NCI-H187 (cell line): ENCODE measurements at places on chromosomes 11 and 22.

DNA sequence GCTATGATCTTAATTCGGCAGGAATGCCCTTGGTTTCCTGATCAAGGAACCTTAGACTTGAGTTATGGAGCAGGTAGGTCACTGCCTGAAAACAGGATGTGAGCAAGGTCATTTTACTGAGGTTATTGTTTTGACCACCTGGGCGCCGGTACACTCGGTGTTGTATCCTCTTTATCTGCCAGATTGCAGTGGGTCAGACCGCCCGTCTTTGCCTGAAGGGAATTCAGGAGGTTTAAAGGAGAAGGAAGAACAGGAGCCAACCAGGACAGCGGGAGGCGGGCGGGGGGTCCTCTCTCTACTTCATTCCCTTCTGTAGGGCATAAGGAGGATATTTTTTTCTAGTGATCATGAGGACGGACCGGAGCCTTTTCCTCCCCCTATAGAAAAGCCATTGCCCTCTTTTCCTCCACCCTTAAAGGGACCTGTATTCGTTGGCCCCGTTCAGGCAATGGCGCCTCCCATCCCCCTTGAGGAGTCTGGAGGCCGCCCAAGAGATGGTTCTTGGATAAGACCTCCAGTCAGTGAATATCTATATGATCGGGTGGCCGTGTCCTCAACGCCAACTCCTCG is 649 bp downstream of the MS4A15 start:
- no peak for DNase-seq

DNA sequence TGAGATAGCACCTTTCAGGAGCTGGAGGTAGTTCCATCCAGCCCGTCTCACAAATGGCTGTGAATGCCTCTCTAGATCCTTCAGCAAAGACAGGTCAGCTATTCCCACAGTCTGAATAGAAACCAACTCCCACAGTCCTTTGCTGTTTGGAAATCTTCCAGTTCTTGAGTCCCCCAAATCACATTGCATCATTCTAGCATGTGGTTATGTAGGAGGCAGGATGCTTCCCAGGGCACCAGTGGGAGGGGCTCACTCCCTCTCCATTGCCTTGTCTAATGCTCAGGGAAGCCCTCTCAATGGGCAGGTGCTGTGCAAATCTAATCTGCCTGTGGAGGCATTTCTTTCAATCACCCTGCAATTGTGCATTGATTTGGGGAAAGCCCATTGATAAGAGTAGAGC is 14.6 kb downstream of the NAV2 start:
- DNase-seq, result no peak

- no peak for DNase-seq
These were observed 134.6 kb upstream of the RCN1 start for GRCh38 chr11:31956310-31956709.

GRCh38 chr11:99535406-99535805 is 514.7 kb downstream of the CNTN5 start:
- no peak for DNase-seq

DNA sequence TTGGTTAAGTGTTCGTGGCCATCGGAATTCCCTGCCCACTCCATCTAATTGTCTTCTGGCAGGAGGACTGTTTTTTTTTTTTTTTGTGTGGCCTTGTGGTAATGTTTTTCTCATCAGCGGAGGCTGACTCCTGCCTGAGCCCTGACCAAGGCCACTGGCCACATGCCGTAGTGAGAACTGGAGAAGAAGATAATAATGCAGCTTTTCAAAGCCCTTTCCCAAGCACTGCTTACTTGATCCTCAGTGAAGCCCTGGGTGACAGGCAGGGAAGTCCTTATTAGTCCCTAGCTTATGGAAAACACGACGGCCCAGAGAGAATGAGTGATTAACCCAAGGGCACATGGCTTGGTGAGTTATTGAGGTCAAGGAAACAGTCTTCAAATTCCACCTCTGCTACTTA is 71.2 kb downstream of the ADM start:
- DNase-seq, result no peak

DNA sequence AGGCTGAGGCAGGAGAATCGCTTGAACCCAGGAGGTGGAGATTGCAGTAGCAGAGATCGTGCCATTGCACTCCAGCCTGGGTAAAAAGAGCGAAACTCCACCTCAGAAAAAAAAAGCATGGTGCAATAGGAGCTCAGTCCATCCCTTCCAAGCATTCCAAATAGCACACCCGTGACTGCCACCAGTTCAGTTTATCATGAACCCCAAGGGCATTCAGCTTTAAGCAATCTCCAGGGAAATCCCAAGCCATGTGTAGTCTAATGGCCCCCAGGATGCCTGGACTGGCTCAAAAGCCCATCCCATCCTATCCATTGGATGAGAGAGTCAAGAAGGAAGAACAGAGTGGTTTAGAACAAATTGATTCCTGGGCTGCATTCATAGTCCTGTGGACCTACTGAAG is 16.2 kb downstream of the MICAL3 start:
- DNase-seq, result no peak

- DNase-seq, result no peak
These were observed 666.6 kb upstream of the TENM4 start for GRCh38 chr11:80107415-80107814.

DNA sequence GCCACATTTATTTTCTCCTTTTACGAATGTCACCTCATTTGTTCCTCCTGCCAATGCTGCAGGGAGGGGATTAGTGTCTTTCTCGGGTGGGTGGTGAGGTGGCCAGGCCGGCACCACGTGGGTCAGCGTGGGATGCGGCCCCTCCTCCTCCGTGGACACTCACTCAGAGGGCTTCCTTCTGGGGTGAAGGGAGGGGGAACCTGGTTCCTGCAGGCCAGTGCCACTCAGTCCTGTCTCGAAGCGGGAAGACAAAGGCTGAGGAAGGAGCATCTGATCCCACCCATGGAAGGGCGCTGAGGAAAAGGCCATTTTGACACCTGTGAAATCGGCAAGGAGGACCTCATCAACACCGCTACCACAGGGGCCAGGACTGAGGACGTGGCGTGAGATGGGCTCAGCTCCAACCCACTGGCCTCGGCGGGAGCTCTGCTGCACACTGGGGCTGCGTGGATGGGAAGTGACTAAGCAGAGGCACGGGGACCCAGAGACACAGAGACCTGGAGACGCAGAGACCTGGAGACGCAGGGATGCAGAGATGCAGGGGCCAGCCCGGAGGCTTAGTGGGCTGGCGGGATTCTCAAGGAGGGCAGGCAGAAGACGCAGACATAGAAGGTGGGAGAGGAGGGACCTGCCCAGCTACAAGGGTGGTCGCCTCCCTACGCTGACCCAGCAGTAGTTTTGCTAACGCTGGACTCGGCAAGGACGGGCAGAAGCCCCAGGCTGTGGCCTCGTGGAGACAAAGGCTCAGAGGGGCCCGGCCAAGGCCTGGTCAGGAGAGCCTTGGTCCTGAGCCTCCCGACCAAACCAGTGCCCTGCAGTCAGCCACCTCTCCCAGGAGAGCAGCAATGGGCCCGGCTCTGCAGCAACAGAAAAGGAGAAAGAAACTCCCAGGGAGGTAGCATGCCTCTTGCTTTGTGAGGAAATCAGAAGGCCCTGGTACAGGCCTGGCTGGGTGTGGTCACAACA is 1071.2 kb downstream of the BRD1 start:
- no peak for DNase-seq

GRCh38 chr11:1447845-1448825 is 38.4 kb downstream of the MOB2 start:
- DNase-seq, result no peak

GRCh38 chr11:67051180-67051893 is 5.3 kb upstream of the RHOD start:
- DNase-seq, result no peak

DNA sequence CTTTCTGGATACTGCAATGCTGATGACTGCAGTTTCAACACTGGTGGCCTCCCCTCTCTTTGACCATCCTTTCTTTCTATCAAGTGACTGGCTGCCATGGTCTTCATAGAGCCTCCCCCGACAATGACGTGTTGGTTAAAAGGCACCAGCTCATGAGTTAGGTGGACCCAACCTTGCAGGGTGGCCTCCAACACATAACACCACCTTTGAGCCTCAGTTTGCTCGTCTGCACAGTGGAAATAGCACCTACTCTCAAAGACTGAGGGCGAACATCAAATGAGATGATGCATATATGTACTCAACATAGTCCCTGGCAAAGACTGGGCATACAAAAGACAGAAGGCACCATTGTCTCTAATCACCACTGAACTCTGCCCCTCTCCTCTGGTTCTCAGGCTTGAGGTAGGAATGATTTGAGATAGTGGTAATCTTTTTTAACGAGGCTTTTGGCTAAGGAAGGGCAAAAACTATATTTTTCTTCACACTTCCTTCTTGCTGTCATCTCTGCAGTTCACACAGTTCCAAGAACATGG is 119.1 kb downstream of the NAT10 start:
- DNase-seq, result no peak

- no peak for DNase-seq
These were observed 98.2 kb downstream of the LDLRAD3 start for GRCh38 chr11:36041988-36042611.

- DNase-seq, result no peak
These were observed 78.4 kb upstream of the CCDC179 start for GRCh38 chr11:22938691-22939090.

GRCh38 chr22:21688706-21689381 is 23.0 kb downstream of the PPIL2 start:
- DNase-seq, result no peak

DNA sequence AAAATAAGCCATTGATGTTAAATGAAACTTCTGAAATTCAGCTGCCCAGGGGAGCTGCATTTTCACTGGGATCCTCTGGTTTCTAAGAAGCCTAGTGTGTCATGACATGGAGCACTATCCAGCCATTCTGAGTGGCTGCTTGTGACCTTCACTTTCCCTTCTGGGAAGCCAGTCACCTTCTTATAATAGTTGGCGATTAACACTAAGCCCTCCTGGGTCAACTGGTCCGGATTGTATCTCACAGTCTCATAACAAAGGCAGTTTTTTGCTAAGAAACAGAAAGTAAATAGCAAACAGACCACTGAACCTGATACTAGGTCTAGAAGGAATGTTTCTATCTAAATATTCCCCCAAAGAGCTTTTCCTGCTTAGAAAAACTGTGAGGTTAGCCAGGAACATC is 7.9 kb downstream of the CSRP3 start:
- DNase-seq, result no peak

DNA sequence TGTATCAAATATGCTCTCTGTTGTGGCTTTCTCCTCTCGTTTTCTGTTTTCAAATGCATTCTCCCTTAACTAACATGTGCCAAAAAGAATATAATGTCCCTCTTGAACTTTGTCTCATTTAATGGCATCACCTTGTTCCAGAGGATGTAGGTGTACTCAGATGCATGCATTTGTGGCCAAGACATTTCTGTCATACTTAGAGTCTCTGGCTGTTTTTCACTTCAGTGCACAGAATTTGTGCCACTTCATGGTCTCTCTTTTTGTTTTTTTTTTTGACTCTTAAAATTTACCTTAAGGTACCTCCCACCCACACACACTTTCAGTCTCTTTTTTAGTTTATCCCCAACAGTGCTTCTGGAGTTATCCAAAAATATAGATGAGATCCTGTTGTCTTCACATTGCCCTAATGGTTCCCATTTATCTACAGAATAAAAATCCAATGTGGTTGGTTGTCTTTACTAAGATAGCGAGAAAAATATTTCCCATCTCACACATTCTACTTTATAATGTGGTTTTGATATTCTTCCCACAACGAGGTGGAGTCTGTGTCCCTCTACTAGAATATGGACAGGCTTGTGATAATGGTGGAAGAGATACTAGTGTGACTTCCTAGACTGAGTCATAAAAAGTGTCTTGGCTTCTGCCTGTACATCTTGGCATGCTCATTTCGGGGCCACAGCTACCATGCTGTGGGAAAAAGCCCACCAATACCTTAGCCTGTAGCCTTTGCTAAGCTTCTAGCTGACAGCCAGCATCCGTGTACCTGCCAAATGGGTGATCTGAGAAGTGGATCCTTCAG is 125.8 kb downstream of the DDX10 start:
- no peak for DNase-seq

- no peak for DNase-seq
These were observed 675.2 kb downstream of the TBC1D22A start for GRCh38 chr22:47437636-47438035.

DNA sequence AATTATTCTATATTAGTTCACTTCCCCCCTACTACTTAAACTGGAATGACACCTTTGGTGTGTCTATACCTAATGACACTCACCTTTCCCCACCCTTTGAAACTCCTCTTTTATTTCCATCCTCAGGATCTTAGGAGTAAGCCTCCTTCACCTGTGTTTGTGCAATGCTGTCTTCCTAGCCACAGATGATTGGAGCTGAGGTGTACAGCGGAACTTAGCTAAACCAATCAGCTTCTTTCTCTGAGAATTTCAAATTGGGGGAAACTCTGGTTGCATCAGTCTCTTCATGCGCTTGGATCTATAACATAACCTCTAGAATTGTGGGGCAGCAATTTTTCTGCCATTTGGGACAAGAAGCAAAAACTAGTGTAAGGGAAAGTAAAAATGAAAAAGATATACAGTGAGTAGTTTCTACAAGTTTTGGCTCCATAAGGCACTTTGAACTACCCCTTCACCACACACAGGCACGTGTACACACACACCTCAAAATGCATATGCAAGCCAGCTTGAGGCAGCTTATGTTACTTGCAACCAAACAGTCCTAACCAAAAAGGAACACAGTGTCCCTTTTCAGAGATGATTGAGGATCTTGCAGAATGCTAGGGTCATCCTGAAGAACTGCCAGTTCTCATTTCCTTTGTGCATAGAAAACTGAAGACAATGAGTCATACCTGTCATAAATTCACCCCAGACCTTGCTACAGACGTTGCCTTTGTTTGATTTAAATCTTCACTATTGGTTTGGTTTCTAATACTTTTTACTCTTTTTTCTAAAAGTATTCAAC is 36.0 kb upstream of the LDLRAD3 start:
- no peak for DNase-seq

GRCh38 chr11:3616721-3617460 is 24.9 kb downstream of the ART5 start:
- no peak for DNase-seq

GRCh38 chr22:36977947-36978660 is 41.1 kb downstream of the TST start:
- peak; percentile 69 for DNase-seq

DNA sequence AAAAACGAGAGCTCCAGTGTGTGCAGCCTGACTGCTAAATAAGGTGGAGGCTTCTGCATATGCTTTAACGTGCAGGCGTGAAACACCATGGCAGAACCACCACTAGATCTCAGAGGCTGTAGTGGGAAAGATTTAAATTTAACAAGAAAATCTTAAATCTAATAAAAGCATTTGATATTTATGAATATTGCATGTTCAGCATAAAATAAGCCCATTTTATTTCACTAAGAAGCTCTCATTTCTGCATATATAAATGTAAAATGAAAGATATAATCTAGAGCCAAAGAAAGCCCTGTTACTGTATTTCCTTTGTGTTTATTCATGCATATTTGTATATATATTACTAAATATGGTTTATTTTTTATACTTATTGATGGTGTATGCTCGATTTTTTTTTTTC is 188.3 kb downstream of the DDX10 start:
- no peak for DNase-seq
